HFF-Myc (cell line): ENCODE measurements at places on chromosomes 16 and 17.

GRCh38 chr16:54282202-54282927, 4.2 kb downstream of the IRX3 start:
- DNase-seq, result no peak

GRCh38 chr16:87713451-87714229, 52.1 kb downstream of the KLHDC4 start:
- DNase-seq, result no peak

GRCh38 chr16:75289189-75289588, 37.8 kb upstream of the BCAR1 start:
- DNase-seq, result no peak

- DNase-seq, result no peak
Observed at GRCh38 chr17:82320956-82321927, 3.8 kb upstream of the CD7 start.

DNA sequence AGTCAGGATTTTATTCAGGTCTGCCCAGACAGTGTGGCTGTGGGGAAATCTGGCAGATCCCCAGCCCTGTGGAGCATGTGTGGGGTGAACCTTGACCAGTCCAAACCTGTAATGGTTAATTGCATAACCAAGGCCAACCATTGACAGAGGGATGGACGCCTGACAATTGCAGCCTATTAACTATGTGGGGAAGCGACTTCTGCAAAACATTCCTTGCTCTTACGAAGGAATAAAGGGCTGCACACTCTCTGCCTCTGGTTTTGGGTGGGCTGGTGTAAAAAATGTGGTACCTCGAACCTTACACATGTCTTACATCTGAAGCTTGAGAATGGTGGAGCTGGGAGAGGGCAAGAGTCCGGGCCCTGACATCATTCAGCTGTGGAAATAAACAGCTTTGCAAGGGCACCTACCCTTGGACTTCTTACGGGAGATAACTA, 35.8 kb downstream of the MAF start:
- no peak for DNase-seq

- DNase-seq, result no peak
Observed at GRCh38 chr16:84339311-84339710, 29.0 kb upstream of the ATP2C2 start.

DNA sequence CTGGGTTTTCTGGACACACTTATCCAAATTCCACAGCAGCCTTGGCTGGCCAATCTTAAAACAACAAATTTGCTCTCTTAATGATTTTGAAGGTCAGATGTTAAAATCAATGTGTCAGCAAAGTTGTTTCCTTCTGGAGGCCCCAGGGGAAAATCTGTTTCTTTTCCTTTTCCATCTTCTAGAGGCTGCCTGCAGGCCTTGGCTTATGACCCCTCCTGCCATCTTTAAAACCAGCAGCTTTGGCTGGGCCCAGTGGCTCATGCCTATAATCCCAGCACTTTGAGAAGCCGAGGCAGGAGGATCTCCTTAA, 3.0 kb downstream of the LGALS9 start:
- no peak for DNase-seq

DNA sequence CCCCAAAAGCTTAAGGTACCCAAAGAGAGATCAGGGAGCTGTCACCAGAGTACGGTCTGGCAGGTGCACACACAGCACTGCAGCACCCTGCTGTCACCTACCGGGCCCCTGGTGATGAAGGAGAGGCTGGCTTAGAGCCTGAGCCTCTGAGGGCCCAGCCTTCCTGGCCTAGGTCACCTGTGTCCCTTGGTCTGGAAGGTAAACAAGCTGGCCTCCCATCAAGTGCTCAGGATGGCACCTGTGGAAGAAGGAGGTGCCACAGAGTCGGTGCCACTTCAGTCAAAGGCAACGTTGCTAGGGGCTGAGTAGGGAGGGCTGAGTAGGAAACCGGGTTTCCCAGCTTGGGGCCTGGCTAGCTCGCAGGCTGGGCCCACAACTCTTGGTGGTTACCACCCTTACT, 70.7 kb downstream of the COG7 start:
- no peak for DNase-seq

DNA sequence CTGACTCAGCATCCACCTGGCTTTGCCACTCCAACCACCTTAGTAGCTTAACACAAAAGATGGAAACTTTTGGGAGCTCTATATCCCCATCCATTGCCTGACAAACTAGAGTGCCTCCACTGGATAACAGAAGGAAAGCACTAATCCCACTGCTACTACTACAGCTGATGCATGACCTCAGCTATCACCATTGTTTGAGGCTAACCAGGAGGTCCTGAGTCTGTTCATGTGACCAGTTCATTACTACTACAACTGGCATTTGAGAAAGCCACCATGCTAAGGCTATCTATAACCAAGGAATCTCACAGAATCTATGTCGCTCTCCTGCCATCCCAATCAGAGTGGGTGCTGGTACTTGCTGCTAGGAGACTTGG, 604.3 kb upstream of the CA10 start:
- no peak for DNase-seq

GRCh38 chr16:68396481-68396880, 51.8 kb downstream of the SMPD3 start:
- no peak for DNase-seq

- DNase-seq, result no peak
Observed at GRCh38 chr16:22763437-22764080, 50.4 kb upstream of the HS3ST2 start.

DNA sequence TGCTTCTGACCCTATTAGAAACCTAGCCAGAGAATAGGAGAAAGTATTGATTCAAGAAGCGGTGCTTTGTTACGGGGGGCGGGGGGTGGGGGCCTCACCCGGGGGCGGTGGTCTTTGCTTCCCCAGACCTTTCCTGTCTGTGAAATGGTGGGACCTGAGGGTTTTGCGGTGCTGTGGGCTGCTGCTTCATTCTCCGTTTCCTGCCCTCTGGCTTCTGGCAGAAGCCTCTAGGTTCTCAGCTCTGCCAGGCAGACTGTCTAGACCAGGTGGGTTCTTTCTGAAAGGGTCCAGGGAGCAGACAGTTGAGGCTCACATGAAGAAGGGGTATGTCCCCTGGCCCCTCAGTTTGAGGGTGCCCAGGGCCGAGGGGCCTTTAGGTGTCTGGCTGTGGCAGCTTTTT, 14.0 kb downstream of the GSE1 start:
- no peak for DNase-seq

- no peak for DNase-seq
Observed at GRCh38 chr16:73179705-73180331, 131.9 kb upstream of the ZFHX3 start.

DNA sequence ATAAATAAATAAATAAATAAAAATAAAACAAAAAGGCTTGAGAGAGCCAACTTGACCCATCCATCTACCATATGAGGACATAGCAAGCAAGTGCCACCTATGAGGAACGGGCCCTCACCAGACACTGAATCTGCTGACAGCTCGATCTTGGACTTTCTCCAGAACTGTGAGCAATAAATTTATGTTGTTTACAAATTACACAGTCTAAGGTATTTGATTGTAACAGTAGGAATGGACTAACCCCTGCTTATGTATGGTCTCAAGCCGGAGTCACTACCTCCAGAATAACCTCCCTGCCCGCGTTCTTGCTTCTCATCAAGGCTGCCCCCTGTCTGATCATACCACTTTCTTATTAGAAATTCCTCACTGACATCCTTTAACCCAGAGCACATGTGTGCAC, 9.9 kb downstream of the SLC5A11 start:
- no peak for DNase-seq

GRCh38 chr17:61010661-61011170, 333.1 kb downstream of the BCAS3 start:
- no peak for DNase-seq

DNA sequence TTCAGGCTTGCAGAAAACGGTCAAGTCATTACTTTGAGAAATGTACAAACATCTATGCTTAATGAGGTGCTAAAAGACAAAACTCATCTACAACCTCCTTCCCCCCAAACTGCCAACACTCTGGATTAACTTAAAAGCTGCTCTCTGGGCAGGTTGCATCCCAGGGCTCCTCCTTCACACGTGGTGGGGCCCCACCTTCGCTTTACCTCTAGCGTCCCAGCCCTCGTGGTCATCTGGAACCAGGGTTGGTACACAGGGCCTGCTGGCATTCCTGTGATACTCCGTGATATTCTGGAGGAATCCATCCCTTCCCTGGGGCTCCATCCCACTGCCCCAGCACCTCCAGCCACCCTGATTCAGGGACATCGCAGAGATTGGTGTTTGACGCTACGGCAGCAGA, 4.8 kb downstream of the METRNL start:
- DNase-seq, result no peak

DNA sequence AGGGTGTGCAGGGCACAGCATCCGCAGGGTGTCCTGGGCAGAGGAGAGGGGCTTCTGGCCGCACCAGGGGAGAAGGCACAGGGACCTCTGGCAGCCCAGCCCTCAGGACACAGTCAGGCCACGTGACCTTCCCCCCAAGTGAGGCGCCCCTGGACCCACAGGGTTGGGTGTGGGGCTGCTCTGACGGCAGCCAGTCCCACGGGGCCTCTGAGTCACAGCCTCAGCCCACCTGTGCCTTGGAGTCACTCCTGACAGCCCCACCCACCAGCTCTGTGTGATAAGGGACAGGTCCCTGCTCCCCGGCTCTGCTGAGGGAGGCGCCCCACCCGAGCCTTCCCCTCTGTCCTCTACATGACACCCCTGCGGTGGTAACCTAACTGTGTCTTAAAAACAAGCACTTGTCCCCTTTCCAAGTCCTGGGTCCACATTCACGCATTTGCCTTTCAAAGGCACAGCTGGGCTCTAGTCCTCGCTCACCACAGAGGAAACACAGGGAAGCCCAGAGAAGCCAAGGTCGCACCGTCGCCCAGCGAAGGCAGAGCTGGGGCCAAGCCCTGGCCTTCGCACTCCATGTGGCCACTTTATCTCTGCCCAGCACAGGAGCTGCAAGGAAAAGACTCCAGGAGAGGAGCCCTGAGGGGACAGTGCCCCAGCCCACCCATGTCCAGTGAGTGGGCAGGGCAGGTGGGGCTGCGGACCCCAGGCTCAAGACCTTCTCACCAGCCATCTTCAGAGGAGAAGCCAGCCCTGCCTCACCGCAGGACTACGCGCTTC, 5.1 kb upstream of the NPTX1 start:
- DNase-seq, result no peak

DNA sequence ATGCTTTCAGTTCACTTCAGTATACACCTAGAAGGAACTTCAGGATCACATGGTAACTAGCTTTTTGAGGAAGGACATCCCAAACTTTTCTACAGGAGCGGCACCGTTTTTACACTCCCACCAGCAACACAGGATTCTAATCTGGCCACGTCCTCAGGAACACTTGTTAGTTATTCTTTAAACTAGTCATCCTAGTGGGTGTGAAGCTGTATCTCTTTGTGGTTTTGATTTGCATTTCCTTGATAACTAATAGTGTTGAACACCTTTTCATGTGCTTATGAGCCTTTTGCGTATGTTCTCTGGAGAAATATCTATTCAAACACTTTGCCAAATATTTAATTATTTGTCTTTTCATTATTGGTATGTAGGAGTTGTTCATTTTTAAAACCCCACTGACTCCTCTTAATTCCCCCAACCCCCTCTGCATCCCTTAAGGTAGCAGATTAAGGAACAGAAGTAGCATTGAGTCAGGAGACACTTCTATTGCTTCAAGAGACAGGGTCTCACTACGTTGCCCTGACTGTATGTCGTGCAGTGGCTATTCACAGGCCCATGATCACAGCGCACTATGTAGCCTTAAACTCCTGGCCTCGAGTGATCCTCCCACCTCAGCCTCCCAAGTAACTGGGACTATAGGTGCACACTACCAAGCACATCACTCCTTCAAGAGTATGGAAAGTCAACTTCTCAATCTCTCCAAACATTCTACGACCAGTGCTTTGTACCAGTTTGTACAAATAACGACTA, 25.4 kb downstream of the YWHAE start:
- DNase-seq, result no peak

- DNase-seq, result peak; percentile 46
Observed at GRCh38 chr16:85234310-85235204, 122.3 kb upstream of the CIBAR2 start.

DNA sequence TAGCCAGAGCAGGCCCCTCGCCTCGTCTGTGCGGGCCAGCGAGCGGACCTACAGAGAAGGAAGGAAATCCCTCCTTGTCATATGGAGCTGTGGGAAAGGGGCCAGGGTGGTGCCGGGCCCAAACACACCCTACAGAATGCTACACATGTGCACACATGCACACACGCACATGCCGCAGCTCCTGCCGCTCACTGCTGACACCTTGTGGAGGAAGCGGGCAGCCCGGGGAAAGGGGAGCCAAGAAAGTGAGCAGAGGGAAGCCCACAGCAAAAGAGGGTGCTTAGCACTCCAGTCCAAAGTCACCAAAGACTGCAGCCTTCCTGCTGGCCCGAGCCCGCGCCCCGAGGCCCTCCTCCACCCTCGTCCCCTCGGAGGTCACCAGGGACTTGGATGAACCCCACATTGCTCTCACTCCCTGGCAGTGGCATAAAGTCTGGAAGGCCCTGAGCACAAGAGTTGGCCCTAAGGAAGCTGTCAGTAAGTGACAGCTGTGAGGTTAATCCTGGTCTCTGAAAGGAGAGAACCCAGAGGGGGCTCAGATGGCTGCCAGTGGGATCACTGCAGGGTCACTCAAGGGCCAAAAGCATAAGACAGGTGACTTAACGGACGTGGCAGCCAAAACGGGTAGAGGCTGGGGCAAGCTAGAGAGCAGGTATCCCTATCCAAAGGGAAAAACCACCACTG, 68.2 kb downstream of the MYO18A start:
- peak; percentile 54 for DNase-seq

DNA sequence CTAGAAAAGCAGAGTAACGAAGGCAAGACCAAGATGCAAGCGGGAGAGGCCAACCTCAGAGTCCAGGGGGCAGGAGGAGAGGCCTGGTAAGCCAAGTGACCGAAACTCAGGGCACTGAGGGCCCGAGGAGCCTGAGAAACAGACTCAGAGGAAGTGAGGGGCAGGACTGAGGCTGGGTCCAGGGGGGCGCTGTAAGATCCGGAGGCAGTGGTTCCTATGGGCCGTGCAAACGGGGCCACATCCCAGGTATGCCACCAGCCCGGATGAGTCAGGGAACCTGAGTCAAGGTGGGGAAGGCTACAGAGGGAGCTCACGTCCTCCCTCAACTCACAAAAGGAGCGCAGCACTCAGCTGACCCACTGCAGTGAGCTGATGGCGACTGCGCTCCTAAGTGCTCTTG, 8.3 kb downstream of the ZDHHC7 start:
- no peak for DNase-seq

GRCh38 chr17:38512473-38513058, 84.3 kb downstream of the ARHGAP23 start:
- DNase-seq, result no peak
